ENCODE measurements at places on chromosomes 6 and 20.
A peak's percentile ranks its signal among the peaks of the same experiment; 100 is the strongest.

GRCh38 chr6:53333439-53334408 is 15.0 kb downstream of the ELOVL5 start:
- DNase-seq: no peak

GRCh38 chr6:80942911-80943310 is 809.6 kb downstream of the TENT5A start:
- no peak for DNase-seq

GRCh38 chr6:41451039-41451438 is 95.1 kb upstream of the FOXP4 start:
- DNase-seq: no peak

DNA sequence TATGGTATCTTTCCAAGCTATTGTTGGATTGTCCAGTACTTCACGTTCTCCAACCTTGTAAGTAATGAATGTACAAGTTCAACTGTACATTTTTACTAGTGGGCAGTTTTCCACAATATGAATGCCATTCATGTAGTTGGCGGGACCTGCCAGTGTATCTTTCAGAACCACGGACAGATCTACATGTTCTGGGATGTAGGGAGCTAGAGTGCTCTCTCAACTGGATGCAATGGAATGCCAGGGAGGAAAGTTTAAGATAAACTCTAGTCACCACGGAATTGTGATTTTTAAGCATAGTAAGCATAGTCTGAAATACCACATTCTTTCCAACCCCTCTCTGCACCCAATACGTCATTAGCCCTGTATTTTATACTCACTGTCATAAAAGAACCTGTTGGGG is 21.5 kb upstream of the HLA-C start:
- DNase-seq: no peak

GRCh38 chr6:136016228-136017225 is 165.0 kb downstream of the PDE7B start:
- DNase-seq: no peak

GRCh38 chr6:44020664-44021425 is 106.4 kb downstream of the MRPL14 start:
- DNase-seq: no peak

DNA sequence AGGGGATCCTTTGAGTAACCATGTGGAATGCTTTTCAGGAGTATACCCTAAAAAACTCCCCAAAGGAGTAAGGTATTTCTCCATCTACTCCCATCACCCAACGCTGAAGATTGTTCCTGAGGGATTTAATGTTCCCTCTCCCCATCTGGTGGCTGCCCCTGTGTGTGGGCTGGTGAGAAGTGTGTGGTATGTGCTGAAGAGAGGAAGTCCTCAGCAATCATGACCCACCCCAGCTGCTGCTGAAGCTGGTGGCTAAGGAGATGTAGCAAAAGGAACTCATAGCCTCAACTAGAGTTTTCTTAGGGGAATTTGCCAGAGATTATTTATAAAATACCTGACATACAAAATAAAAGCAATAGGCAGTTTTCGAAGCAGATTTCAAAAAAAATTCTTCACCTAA is 114.3 kb upstream of the JAG1 start:
- DNase-seq: no peak

GRCh38 chr20:24812373-24812772 is 136.7 kb upstream of the CST7 start:
- DNase-seq: no peak

DNA sequence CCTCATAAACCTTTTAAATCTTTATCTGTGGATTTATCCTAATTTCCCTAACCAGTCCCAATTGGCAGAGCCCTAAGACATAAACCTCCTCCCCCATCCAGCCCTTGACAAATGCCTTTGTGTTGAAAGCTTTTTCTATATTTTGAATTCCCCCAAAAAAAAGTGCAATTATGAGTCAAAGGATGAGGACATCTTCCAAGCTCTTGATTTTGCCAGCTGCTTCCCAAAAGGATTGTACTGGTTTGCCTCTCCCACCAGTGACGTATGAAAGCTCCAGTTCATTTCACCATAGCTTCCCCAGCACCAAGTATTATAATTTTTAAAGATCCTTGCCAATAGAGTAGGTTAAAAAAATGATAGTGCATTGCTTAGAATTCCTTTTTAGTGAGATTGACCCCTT is 38.9 kb downstream of the SIRPA start:
- no peak for DNase-seq

GRCh38 chr6:27280540-27281000 is 31.5 kb downstream of the POM121L2 start:
- DNase-seq: no peak

GRCh38 chr6:155449450-155450239 is 6.0 kb downstream of the NOX3 start:
- DNase-seq: no peak

DNA sequence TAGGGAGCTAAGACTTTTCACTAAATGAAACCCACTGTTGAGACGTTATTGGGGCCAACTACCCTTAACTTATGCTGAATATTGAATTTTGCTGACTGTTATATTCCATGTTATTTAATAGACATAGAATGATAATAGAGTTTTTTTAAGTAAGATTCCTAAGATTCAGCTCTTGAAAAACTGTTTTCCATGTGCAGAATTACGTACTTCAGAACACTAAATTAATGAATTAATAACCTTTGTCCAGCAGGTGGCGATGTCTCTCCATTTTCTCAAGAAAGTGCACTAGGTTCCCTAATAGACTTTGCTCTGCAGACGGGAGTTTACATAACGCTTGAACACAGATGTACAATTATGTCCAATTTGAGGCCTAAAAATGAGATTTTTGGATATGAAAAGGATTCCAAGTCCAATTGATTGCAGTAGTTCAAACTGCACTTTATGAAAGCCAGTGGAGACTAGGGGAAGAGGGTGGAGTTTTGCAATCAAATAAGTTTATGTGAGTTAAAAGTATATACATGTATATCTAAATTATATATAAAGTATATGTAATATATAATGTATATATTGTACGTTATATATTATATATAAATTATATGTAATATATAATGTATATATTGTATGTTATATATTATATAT is 282.1 kb downstream of the UST start:
- no peak for DNase-seq

- peak; percentile 11 for DNase-seq
These were observed 571 bp upstream of the PRPF6 start for GRCh38 chr20:63980317-63980805.

DNA sequence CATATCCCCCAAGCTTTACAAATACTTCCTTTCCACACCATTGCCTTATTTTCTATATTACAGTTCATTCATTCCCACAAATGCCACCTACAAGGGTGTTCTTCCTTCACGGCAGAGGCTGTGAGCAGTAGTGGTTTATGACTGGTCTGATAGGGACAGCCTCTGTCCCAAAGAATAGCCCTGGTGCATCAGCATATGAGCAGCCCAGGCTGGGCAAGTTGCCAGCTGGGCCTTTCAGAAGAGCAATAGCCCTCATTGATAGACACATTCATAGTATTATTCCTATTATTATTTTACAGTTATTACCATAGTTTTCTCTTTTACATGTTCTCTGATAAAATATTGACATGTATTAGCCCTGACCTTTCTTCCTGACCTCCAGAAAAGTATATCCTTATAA is 149.9 kb downstream of the MMS22L start:
- no peak for DNase-seq

- no peak for DNase-seq
These were observed 26.4 kb upstream of the MROH8 start for GRCh38 chr20:37205794-37206193.

GRCh38 chr6:54053881-54054391 is 57.3 kb upstream of the MLIP start:
- no peak for DNase-seq

DNA sequence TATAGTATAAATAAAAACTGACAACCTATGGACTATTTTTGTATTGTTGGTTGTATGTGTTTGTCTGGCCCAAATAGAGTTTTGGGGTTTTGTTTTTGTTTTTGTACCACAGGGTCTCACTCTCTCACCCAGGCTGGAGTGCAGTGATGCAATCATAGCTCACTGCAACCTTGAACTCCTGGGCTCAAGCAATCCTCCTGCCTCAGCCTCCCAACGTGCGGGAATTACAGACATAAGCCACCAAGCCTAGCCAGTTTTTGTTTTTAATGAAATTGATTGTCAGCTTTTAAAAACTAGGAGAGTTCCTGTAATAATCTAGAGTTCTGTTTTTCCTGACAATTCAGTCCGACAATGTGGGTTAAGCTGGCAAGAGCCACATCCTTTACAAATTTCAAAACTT is 98.7 kb downstream of the ZMYND8 start:
- no peak for DNase-seq

DNA sequence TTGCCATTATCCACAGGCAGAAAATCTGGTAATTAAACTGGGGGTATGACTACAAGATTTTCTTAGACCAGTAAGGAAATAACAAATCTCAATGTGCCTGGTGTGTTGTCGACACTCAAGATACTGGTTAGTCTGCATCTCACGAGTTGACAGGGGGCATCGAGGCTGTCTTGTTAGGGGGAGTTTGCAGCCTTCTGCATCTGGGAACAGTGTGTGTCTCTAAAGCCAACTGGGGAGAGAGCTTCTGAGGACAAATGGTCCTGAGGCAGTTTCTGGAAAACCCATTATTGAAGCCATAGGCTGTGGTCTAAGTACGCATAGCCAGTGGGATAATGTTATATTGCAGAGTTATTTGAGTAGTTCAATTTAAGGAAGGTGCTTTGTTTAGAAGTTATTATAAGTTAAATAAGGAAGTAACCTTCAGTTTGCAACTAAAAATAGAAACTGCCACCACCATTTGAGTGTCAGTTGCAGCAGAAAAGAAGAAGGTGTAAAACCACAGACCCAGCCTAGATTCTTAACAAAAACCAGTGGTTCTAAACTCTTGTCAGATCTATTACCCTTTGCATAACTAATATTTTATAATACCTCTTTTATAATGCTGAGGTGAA is 15.4 kb upstream of the MAPK13 start:
- no peak for DNase-seq

- no peak for DNase-seq
These were observed 73.5 kb downstream of the EYS start for GRCh38 chr6:65633501-65633900.

DNA sequence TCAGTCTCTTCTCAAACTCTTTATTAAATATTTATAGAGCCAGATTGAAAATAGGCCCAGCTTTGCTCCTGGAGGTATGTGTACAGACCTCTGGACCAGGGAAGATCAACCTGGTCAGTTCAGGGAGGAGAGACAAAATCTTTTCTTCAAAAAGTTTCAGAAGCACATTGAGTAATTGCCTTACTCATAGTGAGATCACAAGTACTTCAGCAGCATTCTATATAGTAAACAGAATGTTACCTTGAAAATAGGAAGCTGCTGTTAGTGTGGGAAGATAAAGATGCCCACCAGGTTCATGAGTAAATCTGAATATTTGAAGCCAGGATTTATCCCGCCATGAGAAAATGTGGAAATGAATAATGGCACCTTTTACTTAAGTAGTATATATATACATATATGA is 665.9 kb upstream of the CITED2 start:
- no peak for DNase-seq

GRCh38 chr6:111837641-111838500 is 35.4 kb downstream of the FYN start:
- DNase-seq: peak; percentile 53

DNA sequence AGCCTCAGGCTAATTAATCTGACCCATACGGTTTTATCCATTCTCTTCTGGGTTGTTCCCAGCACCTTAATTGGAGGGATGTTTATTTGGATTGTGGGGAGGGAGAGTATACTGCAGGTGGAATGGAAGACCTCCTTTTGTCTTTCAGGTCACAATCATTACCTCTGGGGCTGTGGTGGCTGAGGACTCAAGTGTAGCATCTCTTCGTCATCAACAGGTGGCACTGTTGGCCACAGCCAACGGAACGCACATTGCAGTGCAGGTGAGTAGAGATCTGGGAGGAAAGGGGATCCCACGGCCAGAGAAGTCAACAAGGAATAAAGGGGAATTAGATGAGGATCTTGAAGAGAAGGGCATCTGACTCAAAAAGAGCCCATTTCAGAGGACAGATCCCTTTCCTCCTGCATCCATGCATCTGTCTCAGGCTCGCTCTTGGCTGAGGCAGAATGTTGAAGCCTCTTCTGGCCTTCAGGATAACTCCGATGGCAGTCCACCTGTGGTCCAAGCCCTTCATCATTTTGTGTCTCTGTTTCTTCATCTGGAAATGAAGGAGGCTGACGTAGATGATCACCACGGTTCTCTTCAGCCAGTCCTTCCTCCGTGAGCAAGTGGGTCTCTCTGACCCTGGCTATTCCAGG is 3.2 kb upstream of the DEF6 start:
- no peak for DNase-seq

DNA sequence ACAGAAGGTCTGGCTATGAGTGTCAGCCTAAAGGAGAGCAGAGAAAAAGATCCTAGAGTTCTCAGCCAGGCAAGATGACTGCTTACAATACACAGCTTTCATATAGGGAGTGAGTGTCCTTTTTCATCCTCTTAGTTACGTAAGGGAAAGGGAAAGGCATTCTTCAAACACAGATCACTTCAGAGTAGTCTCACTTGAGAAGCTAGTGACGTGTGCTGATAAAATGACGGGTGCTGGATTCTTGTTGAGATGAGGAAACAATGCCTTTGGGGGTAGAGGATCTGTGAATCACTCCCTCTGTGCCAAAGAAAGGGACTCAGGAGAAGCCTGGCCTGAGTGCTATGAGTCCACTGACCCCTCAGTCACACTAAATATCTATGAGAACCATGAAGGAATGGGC is 117.3 kb downstream of the QRSL1 start:
- no peak for DNase-seq

DNA sequence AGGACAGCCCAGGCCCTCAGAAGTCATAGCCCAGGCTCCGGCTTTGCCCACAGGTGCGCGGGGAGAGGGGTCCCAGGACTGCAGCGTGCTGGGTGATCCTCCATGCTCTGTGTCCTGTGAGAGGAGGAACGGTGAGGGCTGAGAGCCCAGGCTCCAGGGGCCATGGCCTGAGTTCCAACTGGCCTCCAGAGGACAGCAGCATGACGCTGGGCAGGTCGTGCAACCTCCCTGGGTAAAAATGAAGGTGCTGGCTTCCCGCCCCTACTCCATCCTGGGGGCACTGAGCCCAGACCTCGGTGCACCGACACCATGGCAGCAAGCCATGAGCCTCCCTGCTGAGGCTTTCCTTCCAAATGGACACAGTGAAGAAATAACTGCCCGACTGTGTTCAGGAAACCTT is 305.4 kb downstream of the TAF4 start:
- no peak for DNase-seq

GRCh38 chr6:151493804-151494234 is at the start of gene CCDC170:
Gene CCDC170 (plus strand): TSS chr6:151494017. CDS start chr6:151494129, 112 bp downstream.
- peak; percentile 2 for DNase-seq

DNA sequence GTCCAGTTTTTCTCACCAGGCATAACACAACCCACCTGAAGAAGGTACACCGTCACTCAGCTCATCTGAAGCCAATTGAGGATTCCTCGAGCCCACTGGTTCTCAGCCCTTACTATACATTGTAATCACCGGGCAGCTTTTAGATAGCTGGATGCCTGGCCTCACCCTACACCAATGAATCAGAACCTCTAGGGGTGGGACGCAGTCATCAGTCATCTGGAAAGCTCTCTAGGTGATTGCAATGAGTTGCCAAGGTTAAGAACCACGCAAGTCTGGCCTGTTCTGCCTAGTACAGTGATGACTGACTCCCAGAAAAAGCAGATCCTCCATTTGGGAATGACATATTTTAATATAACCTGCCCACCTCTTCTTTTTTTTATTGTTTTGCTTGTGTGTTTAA is 41.1 kb downstream of the MC3R start:
- DNase-seq: no peak

- DNase-seq: no peak
These were observed 678.3 kb upstream of the NRSN1 start for GRCh38 chr6:23447731-23448130.

- no peak for DNase-seq
These were observed 18.8 kb upstream of the NHSL1 start for GRCh38 chr6:138518054-138518453.

Data from stimulated activated CD8-positive, alpha-beta memory T cell treated with anti-CD3 and anti-CD28 coated beads, Interleukin-15, amount 100 ng/mL, for 48 hours (primary cell).